ENCODE measurements at places on chromosomes 7 and 10. TPM values are rescaled to one million over a fixed set of nuclear protein-coding genes. Genes with fewer than 3 reads are reported as not detected.

GRCh38 chr10:43260911-43261577 lies 5.8 kb downstream of the RASGEF1A start:
- H3K4me1 ChIP-seq, result peaks cover 4% of the 10 kb centered on the region
- no peak overlapping the region for H3K4me3 ChIP-seq
- no peaks in the 10 kb centered on the region for H3K36me3 ChIP-seq
- peaks cover 25% of the 10 kb centered on the region for H3K27me3 ChIP-seq
- no peak for DNase-seq
- no peak overlapping the region for H3K27ac ChIP-seq

DNA sequence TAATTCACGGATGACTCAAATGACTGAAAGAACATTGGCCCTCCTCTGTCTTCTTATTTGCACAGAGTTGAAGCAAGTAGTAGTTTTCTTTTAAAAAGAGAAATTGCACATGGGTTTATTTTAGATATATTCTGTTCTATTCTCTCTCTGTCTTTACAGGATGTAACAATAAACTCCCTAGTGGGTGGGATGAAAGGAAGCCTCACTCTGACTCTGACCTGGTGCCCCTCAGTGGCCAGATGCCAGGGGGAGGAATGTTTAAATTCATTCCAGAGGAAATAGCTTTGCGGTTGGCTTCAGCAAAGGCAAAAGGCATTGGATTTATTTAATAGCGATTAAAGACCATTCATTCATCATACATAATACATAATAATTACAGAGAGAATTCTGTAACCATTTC lies 156.4 kb upstream of the MTPN start:
- no peak overlapping the region for H3K4me3 ChIP-seq
- DNase-seq, result no peak
- no peak overlapping the region for H3K27ac ChIP-seq
- no peaks in the 10 kb centered on the region for H3K27me3 ChIP-seq
- H3K36me3 ChIP-seq, result no peaks in the 10 kb centered on the region

DNA sequence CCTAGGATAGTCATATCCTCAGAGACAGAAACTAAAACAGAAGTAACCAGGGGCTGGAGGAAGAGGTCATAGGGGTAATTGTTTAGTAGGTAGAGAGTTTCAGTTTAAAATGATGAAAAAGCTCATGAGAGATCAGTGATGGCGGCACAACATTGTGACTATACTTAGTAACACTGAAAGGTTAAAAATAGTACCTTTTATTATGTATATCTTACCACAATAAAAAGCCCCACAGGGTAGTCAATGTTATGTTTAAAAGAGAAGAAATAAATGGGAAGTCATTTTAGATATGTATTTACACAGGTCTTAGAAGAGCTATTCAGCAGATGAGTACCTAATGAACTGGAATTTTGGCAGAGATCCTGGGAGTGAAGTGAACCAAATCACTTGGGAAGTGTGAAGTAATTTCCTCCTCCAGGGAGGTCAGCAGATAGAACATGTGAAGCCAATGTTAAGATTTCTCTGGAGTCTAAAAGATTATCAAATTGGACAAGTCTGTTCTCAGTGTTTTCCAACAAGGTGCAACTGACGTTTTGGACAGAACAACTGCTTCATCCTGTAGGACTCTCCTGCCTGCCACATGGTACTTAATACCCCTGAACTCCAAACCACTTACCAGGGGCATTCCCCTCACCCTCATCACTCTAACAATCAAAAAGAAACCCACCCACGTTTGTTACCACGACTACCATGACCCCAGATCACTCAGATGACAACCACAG lies 6.4 kb downstream of the CDCA7L start:
- H3K36me3 ChIP-seq, result peaks cover 45% of the 10 kb centered on the region
- H3K4me1 ChIP-seq, result peaks cover 93% of the 10 kb centered on the region
- no peak for DNase-seq
- H3K27me3 ChIP-seq, result no peaks in the 10 kb centered on the region
- H3K27ac ChIP-seq, result peak overlapping the region; percentile 75

GRCh38 chr10:104479906-104480593 lies 126.4 kb downstream of the CFAP58 start:
- no peaks in the 10 kb centered on the region for H3K4me1 ChIP-seq
- H3K36me3 ChIP-seq, result no peaks in the 10 kb centered on the region
- H3K4me3 ChIP-seq, result no peak overlapping the region

DNA sequence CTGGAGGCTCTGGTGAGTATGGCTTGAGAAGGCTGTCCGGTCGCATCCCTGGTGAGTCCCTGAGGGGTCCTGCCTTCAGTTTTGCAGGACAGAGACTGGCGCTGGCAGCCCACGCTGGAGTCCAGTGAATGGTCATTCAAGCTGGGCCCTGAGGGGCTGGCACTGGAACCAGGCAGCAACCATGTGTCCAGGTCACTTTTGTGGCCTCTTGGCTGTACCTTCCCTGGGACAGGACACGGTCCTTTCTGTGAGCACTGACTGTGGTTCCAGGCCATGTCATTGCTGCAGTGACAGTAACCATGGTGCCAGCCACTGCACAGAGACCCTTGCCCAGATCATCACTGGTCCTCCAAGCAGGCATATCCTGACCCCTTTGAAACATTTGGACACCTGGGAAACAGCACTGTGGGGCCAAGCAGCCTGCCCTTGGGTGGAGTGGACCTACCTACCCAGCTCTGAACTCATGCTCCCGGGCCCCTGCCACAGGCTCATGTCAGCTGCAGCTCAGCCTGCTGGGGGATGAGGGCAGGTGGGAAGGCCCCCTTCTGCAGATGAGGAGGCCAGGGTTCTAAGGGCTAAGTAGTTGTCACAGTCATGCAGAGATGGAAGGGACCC lies 72.1 kb downstream of the ADCY1 start:
- no peak overlapping the region for H3K27ac ChIP-seq
- no peaks in the 10 kb centered on the region for H3K36me3 ChIP-seq
- no peak for DNase-seq
- H3K4me3 ChIP-seq, result no peak overlapping the region

DNA sequence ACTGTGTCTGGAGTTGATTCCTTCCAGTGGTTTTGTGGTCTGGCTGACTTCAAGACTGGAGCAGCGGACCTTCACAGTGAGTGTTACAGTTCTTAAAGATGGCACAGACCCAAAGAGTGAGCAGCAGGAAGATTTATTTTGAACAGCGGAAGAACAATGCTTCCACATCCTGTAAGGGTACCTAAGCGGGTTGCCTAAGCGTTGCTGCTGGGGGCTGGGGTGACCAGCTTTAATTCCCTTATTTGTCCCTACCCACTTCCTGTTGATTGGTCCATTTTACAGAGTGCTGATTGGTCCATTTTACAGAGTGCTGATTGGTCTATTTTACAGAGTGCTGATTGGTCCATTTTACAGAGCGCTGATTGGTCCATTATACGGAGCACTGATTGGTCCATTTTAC lies 13.2 kb downstream of the AKR1B15 start:
- H3K4me3 ChIP-seq, result no peak overlapping the region
- H3K4me1 ChIP-seq, result peaks cover 3% of the 10 kb centered on the region
- DNase-seq, result no peak
- no peak overlapping the region for H3K27ac ChIP-seq
- H3K36me3 ChIP-seq, result no peaks in the 10 kb centered on the region

DNA sequence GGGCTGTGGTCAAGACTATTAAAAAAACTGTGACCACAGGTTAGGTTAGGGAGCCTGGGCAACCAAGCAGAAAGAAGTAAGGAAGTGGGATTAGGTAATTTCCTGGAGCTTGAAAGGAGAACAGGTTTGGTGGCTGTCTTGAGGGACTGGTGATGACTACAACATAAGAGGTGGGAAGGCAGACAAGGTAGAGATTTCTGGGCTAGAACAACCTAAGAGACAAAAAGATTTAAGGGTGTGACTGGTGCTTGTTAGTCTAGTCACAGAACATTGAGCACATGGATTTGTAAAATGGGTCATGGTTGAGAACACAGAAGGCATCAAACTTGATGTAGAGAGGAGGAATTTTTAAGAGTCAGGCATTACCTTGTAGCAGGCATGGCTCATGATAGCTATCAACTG lies 123.7 kb upstream of the ASAH2 start:
- no peak for DNase-seq
- H3K4me1 ChIP-seq, result peaks cover 9% of the 10 kb centered on the region
- no peak overlapping the region for H3K27ac ChIP-seq
- H3K36me3 ChIP-seq, result peaks cover 8% of the 10 kb centered on the region
- no peaks in the 10 kb centered on the region for H3K27me3 ChIP-seq

- no peak overlapping the region for H3K27ac ChIP-seq
- no peak overlapping the region for H3K4me3 ChIP-seq
- H3K36me3 ChIP-seq, result no peaks in the 10 kb centered on the region
- H3K27me3 ChIP-seq, result no peaks in the 10 kb centered on the region
Measured at GRCh38 chr7:47677664-47678063, 95.8 kb upstream of the TNS3 start.

- H3K27me3 ChIP-seq, result peaks cover 33% of the 10 kb centered on the region
- no peaks in the 10 kb centered on the region for H3K36me3 ChIP-seq
- no peak within 1 kb of the TSS for H3K4me3 ChIP-seq
Measured at GRCh38 chr7:38977685-38978084, at the start of gene POU6F2. Gene POU6F2, plus strand, starts transcription at chr7:38977909. Its CDS starts 45 bp downstream, at chr7:38977954.

- no peaks in the 10 kb centered on the region for H3K36me3 ChIP-seq
- no peak overlapping the region for H3K27ac ChIP-seq
- peaks cover 3% of the 10 kb centered on the region for H3K4me1 ChIP-seq
- H3K27me3 ChIP-seq, result peaks cover 3% of the 10 kb centered on the region
Measured at GRCh38 chr7:90552521-90552920, 43.6 kb upstream of the CDK14 start.

DNA sequence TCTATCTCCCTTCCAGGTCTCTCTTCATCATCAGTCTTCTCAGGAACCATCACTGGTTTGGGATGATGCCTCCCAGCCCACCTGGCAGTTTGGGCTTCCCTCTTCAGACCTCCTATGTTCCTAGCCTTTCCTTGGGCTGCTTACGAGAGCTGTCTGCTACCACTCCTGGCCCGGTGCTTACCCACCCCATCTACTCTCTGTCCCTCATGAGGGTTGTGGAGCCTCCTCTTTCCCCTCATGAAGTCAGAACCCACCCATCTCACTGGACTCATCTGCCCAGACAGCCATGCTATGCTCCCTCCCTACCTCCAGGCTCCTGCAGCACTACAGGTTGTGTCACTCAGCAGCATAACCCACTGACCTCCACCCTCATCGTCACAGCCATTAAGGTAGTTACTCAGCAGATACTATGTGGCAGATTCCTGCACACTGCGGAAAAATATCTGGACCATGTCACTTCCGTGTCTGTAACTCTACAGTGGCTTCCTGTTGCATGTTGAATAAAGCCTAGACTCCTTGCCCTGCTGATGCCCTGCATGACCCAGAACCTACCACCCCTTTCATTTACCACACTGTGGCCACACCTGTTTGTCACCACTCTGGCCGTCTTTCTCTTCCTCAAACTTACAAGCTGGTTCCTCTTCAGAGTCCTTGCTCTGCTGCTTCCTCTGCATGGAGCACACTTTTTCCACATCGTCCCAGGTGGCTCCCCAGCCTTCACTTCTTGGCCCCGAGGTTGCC lies 2.0 kb downstream of the DBNL start:
- H3K36me3 ChIP-seq, result peaks cover 50% of the 10 kb centered on the region
- peaks cover 78% of the 10 kb centered on the region for H3K4me1 ChIP-seq
- peak; percentile 45 for DNase-seq

DNA sequence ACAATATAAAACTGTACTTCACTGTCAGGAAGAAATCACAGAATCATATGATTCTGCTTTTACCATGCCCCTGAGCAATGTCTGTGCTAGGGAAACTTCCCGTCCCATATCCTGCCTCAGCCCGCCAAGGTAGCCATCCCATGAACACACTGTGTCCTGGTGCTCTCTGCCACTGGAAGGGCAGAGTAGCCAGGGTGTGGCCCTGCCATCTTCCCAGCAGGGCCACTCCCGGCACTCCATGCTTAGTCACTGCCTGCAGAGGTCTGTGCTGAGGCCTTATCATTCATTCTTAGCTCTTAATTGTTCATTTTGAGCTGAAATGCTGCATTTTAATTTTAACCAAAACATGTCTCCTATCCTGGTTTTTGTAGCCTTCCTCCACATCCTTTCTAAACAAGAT lies 31.8 kb downstream of the AP3M1 start:
- DNase-seq, result no peak
- H3K27me3 ChIP-seq, result no peaks in the 10 kb centered on the region
- H3K4me3 ChIP-seq, result no peak overlapping the region

GRCh38 chr7:67625257-67625737 lies 628.7 kb downstream of the TYW1 start:
- H3K27me3 ChIP-seq, result peaks cover 10% of the 10 kb centered on the region
- H3K4me3 ChIP-seq, result no peak overlapping the region
- H3K27ac ChIP-seq, result no peak overlapping the region
- DNase-seq, result no peak

DNA sequence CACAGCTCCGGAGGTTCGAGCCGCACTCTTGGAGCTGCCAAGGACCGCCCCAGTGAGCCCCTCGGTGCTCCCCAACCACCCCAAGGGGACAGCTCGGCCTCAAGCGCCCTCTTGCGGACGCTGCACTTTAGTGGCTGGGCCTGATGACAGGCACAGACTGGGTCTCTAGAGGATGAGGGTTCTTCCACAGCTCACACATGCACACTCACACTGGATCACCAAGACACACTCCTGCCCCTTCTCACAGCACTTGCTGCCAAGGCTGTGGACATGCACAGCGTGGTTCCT lies 2.1 kb downstream of the RET start:
- H3K36me3 ChIP-seq, result no peaks in the 10 kb centered on the region
- H3K4me1 ChIP-seq, result peaks cover 10% of the 10 kb centered on the region
- no peak for DNase-seq
- H3K27me3 ChIP-seq, result peaks cover 41% of the 10 kb centered on the region
- H3K27ac ChIP-seq, result no peak overlapping the region
- no peak overlapping the region for H3K4me3 ChIP-seq

- no peak for DNase-seq
- no peaks in the 10 kb centered on the region for H3K36me3 ChIP-seq
- no peak overlapping the region for H3K27ac ChIP-seq
- H3K27me3 ChIP-seq, result peaks cover 12% of the 10 kb centered on the region
- H3K4me1 ChIP-seq, result peaks cover 40% of the 10 kb centered on the region
Measured at GRCh38 chr7:150429699-150430098, 20.7 kb upstream of the GIMAP8 start.

The ABCA13 gene
- not detected for total RNA-seq

The ELN gene
- total RNA-seq, result not detected

The CFTR gene
- total RNA-seq, result not detected

The ALOX5 gene
- total RNA-seq, result 181 TPM

The CPN1 gene
- total RNA-seq, result not detected

The NXPH1 gene
- not detected for total RNA-seq

All from activated B cell treated with CpG ODN at 0.5 μM for 24 hours (primary cell).